ENCODE measurements at places on chromosomes 16 and 17. TPM values are rescaled to one million over a fixed set of nuclear protein-coding genes. Genes with fewer than 3 reads are reported as not detected.

GRCh38 chr16:72426386-72426785 lies 254.4 kb upstream of the PMFBP1 start:
- no peaks in the 10 kb centered on the region for H3K27me3 ChIP-seq
- H3K4me3 ChIP-seq, result no peak overlapping the region
- H3K4me1 ChIP-seq, result no peaks in the 10 kb centered on the region
- H3K36me3 ChIP-seq, result no peaks in the 10 kb centered on the region
- no peak overlapping the region for H3K27ac ChIP-seq

GRCh38 chr17:65185062-65185461 lies 47.9 kb downstream of the RGS9 start:
- H3K27ac ChIP-seq, result peak overlapping the region; percentile 65
- peaks cover 36% of the 10 kb centered on the region for H3K4me1 ChIP-seq
- peak overlapping the region; percentile 6 for H3K4me3 ChIP-seq
- H3K36me3 ChIP-seq, result no peaks in the 10 kb centered on the region

- H3K36me3 ChIP-seq, result peaks cover 13% of the 10 kb centered on the region
- H3K4me1 ChIP-seq, result peaks cover 36% of the 10 kb centered on the region
- no peak overlapping the region for H3K27ac ChIP-seq
- H3K4me3 ChIP-seq, result no peak overlapping the region
- no peak for ATAC-seq
- H3K27me3 ChIP-seq, result no peaks in the 10 kb centered on the region
These were observed 59.3 kb downstream of the PRKCB start for GRCh38 chr16:23895052-23895451.

- H3K4me3 ChIP-seq, result no peak overlapping the region
- no peaks in the 10 kb centered on the region for H3K36me3 ChIP-seq
- no peaks in the 10 kb centered on the region for H3K27me3 ChIP-seq
- H3K4me1 ChIP-seq, result no peaks in the 10 kb centered on the region
These were observed 244.8 kb downstream of the CDH8 start for GRCh38 chr16:61791464-61791863.

DNA sequence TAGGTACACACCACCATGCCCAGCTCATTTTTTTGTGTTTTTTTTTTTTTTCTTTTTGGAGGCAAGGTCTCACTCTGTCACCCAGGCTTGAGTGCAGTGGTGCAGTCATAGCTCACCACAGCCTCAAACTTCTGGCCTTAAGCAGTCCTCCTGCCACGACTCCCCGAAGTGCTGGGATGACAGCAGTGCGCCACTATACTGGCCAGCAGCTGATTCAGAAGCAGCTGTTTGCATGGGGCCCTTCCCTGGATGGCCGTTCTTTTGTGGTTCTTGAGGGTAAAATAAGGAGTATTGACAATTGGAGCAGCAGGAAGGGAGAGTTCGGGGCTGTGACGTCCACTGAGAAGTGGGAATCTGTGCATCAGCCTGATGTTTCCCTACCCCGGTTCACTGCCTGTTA lies 41.6 kb downstream of the KIAA0513 start:
- H3K27ac ChIP-seq, result no peak overlapping the region
- H3K4me1 ChIP-seq, result no peaks in the 10 kb centered on the region
- ATAC-seq, result no peak
- peaks cover 49% of the 10 kb centered on the region for H3K36me3 ChIP-seq
- no peaks in the 10 kb centered on the region for H3K27me3 ChIP-seq

GRCh38 chr16:17078931-17079631 lies 391.7 kb downstream of the XYLT1 start:
- no peaks in the 10 kb centered on the region for H3K4me1 ChIP-seq
- H3K4me3 ChIP-seq, result no peak overlapping the region
- no peak for ATAC-seq
- no peak overlapping the region for H3K27ac ChIP-seq
- no peaks in the 10 kb centered on the region for H3K27me3 ChIP-seq
- no peaks in the 10 kb centered on the region for H3K36me3 ChIP-seq

STH gene
- total RNA-seq, result not detected

CES5A gene
- not detected for total RNA-seq

EVI2B gene
- total RNA-seq, result 18.5 TPM
